ENCODE measurements at places on chromosomes 6 and 20.

DNA sequence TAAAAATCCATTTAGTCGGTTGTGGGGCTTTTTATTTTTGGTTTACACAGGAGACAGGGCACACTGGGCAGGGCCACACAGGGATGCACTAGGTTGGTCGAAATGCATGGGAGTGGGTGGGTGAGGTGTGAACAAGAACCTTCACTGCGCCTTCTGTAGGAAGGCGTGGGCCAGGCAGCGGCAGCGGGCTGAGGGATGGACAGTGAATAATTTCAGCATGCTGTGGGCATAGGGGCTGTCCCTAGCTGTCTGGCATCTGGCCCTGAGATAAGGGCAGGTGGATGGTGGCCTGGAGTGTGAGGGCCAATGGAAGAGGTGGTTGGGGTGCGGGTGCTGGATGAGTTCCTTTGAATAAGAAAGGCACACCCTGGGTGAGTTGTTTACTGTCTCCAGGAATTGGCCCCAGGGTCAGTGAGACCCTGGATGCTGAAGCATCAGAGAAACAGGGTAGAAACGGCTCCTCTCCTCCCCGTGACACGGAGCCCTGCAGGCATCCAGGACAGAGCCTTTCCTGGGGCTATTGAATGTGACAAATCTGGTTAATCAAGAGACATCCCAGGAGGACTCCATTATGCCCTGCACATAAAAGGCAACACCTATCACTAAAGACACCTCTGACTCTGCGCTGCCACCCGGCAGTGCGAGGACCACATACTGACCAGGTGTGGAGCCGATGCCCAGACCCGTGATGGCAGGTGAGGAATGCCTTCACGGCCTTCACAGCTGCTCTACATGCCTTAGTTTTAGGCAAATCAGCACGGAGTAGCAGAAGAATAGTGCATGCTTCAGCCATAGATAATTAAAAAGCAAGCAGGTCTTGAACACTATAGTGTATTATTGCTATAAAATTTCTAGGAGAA is 123.0 kb upstream of the SNX9 start:
- DNase-seq, result no peak

GRCh38 chr6:13012296-13012695 is 295.7 kb downstream of the PHACTR1 start:
- DNase-seq, result no peak

DNA sequence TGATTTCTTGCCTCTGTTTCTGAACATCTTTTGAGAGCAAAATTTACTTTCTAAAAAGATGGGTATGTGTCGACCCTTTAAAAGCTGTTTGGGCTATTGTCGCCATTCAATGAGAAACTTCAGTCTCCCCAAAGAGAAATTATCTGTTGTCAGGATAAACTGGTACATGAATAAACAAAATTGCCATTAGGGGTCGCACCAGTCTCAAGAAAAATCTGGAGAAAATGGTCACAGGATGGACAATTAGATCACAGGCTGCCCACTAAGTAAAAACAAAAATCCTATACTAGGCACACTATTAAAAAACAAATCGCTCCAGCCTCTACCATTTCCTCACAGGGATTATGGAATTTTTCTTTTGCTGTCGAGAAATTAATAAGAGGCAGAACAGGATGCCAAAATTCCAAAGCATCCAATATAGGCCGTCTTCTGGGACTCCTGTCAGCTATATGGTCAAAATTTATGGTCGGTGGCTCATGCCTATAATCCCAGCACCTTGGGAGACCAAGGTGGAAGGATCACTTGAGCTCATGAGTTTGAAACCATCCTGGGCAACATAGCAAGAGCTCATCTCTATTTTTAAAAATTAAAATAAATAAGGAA is 5.5 kb upstream of the HLA-E start:
- DNase-seq, result peak; percentile 58

DNA sequence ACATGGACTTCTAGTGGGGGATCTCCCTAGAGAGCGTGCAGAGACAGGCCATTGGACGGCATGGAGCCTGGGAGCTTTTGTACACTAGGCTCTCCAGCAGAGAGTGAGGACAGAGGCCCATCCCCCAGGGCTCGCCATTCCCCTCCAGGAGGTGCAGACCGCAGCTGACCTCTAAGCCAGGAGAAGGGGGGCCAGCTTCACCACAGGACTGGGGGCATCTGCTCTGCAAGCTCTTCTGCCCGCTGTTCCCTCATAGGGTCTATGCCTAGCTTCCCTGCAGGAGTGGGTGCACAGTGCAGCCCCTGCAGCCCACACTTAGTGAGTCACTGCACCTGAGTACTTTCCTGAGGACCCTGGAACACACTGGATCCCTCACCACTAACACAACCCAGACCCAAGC is 94.4 kb downstream of the FHL5 start:
- no peak for DNase-seq

- peak; percentile 51 for DNase-seq
Measured at GRCh38 chr6:7721649-7722048, 4.2 kb upstream of the BMP6 start.

- DNase-seq, result peak; percentile 73
Measured at GRCh38 chr6:36094753-36095496, 35.4 kb upstream of the MAPK13 start.

GRCh38 chr20:29687438-29687837 is 1570.0 kb upstream of the DEFB115 start:
- DNase-seq, result no peak

- DNase-seq, result no peak
Measured at GRCh38 chr20:18688676-18689075, 100.8 kb downstream of the DTD1 start.

- DNase-seq, result no peak
Measured at GRCh38 chr20:20483328-20483727, 115.4 kb downstream of the INSM1 start.

GRCh38 chr6:125192610-125192930 is 39.0 kb downstream of the TPD52L1 start:
- no peak for DNase-seq

DNA sequence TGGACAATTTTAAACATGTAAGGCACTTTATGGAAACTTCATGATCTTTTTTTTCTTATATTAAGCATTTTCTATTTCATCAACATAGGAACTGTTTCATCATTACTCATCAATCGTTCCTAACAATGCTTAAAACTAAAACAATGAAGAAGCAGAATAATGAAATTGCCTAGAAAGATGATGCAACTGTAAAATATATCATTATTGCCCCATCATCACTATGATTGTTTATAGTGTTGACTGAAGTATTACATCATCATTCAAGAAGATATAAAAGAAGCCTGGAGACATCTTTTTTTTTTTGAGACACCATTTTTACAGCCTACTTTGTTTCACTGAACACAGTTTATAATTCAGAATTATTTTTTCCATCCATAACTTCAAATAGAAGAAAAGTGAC is 147.2 kb downstream of the TRDN start:
- DNase-seq, result no peak

DNA sequence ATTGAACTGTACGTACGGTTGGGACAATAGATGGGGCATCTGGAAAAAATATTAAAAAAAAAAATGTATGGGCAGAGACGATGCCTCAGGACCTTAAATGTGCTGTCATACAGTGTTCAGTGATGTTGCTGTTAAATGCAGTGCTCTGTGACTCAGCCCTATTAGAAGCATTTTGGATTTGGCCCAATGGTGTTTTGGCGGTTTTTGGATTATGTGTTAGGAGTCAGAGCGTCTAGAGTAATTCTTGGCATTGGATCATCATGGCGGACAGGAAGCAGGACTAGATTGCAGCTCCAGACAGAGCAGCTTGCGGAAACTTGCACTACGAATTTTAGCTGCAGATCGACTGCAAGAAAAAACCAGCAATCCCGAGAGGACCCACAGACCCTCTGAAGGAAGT is 280.0 kb downstream of the SOX4 start:
- DNase-seq, result no peak

GRCh38 chr6:19928461-19928860 is 91.3 kb downstream of the ID4 start:
- DNase-seq, result no peak

- no peak for DNase-seq
Measured at GRCh38 chr6:128241216-128241615, 279.2 kb downstream of the PTPRK start.

DNA sequence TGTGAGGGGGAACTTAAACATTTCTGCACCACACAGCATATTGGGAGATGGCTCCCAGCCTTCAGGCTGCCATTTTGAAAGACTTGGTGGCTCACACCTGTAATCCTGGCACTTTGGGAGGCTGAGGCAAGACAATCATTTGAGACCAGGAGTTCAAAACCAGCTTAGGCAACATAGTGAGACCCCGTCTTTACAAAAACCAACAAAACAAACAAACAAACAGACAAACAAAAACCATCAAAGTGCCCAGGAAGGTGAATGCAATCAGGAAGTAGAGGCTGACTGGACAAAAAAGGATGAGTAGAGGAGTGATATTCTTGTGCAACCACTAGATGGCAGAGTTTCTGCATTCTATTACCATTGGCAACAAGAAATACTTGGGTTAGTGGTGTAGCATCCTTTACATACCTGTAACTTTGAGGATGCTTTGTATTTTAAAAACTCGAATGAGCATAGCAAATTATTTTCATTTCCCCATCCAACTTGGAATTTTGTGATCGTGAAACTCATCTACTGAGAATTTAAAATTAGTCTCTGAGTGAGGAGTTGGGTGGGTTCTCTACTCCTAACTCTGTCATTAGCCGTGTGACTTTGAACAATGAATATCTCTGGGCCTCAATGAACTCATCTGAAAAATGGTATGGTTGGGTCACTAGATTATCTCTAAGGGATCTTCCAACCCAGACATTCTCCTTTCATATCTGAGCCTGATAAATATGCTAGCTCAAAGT is 84.4 kb downstream of the CRYBG1 start:
- peak; percentile 67 for DNase-seq

GRCh38 chr20:31820228-31820627 is 1.1 kb downstream of the MYLK2 start:
- no peak for DNase-seq

GRCh38 chr6:53375847-53376246 is 27.1 kb upstream of the ELOVL5 start:
- DNase-seq, result no peak

DNA sequence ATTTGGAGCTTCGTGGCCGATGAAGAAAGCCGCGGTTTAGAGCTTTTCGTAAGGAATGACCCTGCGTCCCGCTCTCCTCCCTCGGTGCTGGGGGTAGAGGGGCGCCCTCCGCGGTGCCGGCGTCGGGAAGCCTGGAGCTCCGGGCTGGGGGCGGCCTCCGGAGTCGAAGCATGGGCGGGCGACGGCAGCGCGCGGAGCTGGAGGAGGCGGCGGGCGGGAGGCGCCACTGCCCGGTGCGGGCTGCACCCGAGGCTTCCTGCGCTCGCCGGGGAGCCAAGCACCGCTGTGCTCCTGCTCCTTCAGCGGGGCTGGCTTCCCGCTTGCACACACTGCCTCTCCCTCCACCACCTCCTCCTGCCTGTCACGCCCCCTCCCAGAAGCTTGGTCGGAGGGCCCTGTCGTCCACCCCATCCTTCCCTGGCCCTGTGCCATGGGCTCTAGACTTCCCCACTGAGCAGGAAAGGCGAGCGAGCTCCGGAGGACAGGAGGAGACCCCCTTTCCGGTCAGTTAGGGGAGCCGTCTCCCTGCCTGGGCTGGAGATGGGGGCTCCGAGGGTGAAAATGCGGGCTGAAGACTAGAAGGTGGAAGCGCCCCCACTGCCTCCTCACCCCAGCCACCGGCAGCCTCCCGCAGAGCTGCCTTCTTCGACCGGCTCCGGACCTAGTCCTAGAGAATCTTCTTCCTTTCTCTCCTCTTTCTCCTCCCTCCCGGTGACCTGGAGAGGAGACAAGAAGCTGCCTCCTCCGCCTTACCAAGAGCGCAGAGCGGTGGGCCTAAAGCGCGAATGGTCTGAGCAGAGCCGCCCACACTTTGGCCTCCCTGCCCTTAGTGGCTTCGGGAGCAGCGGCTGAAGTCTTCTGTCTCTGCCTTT is 1.8 kb downstream of the CDH4 start:
- no peak for DNase-seq
